ENCODE measurements at places on chromosomes 5 and 9.
A peak's percentile ranks its signal among the peaks of the same experiment; 100 is the strongest.

DNA sequence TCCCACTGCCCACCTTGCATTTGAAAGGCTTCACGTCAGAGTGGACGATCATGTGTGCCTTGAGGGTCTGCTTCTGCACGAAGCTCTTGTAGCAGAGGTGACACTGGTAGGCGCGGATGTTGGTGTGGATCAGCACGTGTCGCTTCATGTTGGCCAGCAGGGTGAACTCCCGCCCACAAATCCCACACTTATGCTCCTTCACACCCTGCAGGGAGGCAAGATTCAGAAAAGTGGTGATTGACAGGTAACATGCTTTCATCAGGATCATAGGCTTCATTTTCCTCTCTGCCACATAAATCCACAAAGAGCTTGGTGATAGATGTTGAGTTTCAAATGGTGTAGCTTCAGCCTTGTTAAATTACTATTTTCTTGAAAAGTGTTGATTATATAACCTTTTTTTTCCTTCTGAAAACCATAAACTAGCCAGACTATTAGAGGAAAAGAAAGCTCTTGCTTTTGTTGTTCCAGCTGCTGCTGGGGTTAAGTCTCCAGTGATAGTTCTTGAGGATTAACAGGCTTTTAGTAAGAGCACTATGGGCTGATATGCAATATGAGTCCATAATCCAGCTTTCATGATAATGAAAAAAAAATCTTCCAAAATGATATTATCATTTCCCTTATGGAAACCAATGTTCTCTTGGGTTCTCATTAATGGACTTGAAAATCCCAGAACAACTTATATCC lies 50.7 kb downstream of the ZNF366 start:
- DNase-seq: no peak

GRCh38 chr5:39137819-39138451 lies 63.7 kb upstream of the RICTOR start:
- DNase-seq: peak; percentile 41

DNA sequence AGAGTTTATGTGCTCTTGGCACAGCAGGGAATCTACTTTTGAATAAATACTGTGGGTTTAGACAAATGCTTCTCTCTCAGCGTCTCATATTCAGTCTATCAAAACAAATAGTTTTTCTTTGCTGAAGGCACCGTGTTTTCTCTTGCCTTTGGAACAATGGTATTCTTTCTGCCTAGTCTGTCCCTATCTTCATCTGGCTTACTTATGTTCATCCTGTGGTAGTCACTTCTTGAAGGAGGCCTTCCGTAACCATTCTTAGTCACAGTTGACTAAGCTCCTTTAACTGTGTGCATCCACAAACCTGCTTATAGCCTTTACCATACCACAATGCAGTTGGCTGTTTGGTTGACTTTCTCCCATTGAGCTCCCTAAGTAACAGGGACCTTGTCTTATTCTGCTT lies 45.9 kb downstream of the LARP1 start:
- no peak for DNase-seq

GRCh38 chr9:91017245-91017644 lies 215.6 kb downstream of the SYK start:
- DNase-seq: no peak

GRCh38 chr5:153402550-153402949 lies 87.9 kb upstream of the GRIA1 start:
- DNase-seq: no peak

DNA sequence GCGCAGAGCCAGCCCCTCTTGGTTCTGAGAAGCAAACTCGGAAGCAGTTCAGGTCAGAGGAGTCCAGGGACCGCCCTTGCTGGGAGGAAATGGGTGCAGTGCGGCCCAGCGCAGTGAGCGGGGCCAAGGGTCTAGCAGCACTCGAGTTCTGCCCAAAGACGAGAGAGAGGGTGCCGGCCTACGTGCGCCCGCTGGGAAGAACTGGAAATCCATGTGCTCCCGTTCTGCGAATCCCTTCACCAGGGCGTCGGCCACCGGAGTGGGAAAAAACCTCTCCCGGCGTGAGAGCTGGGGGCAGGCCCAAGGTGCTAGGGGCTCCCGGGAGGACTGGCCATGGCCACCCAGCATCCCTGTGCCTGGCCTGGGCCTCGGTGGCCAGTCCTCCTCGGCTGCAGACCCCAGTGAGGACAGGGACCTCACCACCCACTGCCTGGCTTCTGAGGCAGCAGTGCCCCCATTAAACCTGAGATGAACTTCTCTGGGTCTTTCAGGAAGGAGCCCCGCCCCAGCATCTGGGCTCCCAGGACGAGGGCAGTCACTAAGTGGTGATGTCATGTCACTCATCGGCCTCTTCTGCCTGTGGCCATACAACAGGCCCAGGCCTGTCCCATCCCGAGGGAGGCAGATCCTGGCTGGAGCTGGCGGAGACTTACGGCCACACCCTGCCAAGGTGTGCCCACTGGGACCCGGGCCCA lies 10.6 kb downstream of the TMEM250 start:
- DNase-seq: peak; percentile 40

GRCh38 chr9:88976890-88977257 lies 14.4 kb upstream of the S1PR3 start:
- no peak for DNase-seq

DNA sequence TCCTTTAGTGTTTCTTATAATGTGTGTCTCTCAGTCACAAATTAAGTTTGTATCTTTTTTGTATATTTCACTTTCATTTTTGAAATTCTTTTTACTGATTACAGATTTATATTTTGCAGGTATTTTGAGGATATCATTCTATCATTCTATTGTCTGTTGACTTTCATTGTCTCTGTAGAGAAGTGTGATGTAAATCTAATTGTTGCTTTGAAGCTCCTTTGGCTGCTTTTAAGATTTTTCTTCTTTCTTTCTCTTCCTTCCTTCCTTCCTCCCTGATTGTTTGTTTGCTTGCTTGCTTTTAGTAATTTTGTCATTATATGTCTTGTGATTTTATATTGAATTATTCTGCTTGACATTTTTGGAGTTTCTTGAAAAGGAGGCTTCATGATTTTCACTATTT lies 75.3 kb upstream of the MAST4 start:
- DNase-seq: no peak

DNA sequence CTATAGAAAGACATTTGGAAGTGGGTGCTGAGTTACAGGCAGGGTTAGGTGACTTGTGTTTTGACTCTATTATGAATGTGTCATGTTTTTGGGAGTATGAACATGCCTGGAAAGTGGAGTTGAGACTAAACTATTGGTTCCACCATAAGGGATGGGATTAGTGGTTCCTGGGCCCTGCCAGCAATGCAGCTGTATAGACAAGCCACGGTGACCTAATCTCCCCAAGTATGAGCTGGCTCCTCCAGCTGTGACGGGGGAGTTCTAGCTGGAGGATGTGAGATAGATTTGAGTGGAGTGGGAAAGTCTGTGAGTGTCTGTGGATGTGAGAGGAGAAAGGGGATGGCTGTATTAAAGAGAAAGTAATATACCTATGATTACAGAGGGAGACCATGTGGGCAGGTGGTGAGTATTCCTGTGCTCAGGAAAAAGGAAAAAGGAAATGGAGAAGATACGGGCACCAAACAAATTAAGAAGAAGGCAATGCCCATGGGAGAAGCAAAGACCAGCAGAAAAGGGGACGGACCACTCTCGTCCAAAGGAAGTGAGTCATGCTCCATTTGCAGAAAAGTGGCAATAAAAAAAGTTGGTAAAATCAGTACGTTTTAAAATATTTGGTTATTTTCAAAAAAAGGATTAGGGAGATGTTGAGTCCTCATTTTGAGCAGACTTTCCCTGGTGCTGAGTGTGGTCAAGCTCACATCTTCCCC lies 48.3 kb upstream of the ICE1 start:
- DNase-seq: no peak

- DNase-seq: no peak
Measured at GRCh38 chr9:18275313-18275990, 198.5 kb upstream of the ADAMTSL1 start.

DNA sequence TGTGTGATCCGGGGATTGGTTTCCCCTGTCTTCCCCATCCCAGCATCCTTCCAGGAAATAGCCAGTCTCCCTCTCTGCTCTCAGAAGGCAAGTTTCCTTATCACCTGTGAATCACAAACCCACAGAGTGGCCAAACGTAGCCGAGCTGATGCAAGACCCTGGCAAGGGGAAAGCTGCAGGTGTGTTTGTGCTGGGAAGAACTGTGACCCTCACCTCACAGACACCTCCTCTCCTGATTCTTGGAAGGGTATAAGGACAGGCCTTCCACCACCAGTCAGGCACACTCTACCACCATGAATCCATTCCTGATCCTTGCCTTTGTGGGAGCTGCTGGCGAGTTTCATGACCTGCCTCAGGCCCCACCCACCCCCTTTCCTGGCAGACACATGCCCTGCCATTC lies at the start of gene PRSS3:
TSS of gene PRSS3 (plus strand) at position 281 of the 400 bp plus-strand sequence. CDS start at position 294, 13 bp downstream.
- DNase-seq: no peak

DNA sequence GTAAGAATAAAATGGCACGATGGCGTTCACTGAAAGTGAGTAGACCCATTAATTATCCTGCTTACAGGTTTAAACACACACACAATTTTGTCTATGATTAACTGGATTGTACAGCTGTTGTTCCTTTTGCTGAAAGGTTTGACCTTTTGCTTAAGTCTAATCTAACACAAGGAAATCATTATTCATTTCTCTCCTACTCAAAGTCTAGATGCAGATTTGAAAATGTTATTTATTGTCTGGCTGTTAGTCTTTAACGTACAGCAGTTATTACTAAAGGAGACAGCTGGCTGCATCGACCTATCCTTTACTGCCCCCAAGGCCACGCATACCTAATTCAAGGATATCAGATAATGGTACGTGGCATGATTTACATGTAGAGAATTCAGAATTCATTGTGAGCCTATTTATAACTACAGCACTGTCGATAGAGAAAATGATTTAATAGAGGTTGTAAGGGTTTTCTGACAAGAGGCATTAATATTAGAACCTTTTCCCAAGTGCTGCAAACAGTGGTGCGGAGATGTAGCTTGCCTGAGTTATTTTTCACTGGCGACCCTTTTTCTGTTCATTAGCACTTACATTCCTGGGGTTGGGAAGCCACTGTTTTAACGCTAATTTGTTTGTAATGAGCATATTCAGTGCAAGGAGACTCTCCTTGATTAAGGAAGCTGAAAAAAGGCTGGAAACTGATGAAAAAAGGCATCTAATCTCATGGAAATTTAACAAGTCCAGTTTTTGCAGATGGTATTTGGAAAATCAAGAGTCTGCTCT lies 368.4 kb upstream of the GRAMD2B start:
- DNase-seq: no peak

- DNase-seq: peak; percentile 64
Measured at GRCh38 chr5:71782771-71783770, 64.0 kb downstream of the CARTPT start.

DNA sequence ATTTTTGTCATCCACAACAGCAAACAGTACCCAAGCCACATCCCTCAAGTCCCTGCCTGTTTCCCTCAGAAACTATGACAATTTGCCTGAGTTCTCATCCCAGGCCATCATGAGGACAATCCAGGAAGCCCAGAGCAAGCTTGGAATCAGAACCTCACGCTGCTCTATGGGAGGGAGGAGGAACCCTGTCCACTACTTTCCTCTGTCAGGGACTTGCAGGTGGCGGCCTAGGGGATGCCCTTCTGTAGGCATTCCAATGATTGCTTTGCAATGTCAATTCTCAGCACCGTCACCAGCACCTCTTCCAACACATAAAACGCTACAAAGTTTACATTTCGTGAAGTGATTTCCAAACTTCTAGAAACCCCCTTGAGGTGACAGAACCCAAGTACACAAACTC lies 170.4 kb upstream of the FSTL4 start:
- no peak for DNase-seq
